ENCODE measurements at places on chromosomes 3 and 15. TPM values are rescaled to one million over a fixed set of nuclear protein-coding genes. Genes with fewer than 3 reads are reported as not detected.

The NANOGP8 gene
- total RNA-seq: 0.41 TPM

The NRROS gene
- 3.4 TPM for total RNA-seq

The MAN2A2 gene
- total RNA-seq: 54.1 TPM

The XCR1 gene
- total RNA-seq: 0.18 TPM

DNA sequence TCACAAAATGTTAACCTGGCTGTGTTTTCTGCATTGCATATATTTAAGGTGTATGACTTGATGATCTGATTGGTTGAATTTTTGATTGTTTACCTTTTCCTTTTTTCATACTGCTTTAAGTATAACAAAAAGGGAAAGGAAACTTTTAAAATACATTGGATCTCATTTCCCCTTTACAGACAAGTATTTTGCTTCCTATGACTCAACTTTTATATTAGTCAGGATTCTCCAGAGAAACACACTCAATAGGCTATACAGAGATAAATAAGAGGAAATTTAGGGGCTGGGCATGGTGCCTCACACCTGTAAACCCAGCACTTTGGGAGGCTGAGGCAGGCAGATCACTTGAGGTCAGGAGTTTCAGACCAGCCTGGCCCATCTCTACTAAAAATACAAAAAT, 205.8 kb downstream of the TJP1 start:
- no peak overlapping the region for H3K27ac ChIP-seq
- H3K4me3 ChIP-seq: no peak overlapping the region
- H3K4me1 ChIP-seq: no peaks in the 10 kb centered on the region
- no peaks in the 10 kb centered on the region for H3K27me3 ChIP-seq
- DNase-seq: no peak

DNA sequence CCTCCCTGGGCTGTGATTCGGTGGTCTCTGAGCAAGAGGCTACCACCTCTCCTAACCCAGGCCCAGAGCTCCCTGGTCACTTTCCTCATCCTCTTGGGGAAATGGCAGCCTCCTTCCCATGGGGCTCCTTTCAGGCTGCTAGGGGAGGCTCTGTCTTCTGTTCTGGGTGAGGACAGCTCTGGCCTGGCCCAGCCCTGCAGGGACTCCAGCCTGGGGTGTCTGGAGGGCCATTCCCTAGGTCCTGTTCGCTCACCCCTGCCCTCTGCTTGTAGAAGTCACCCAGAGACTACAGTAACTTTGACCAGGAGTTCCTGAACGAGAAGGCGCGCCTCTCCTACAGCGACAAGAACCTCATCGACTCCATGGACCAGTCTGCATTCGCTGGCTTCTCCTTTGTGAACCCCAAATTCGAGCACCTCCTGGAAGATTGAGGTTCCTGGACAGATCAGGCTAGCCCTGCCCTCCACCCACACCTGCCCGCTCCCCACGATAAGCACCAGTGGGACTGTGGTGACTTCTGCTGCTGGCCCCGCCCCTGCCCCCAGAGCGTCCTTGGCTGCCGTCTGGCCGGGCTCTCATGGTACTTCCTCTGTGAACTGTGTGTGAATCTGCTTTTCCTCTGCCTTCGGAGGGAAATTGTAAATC, 30.9 kb downstream of the PRKCD start:
- H3K4me1 ChIP-seq: peaks cover 12% of the 10 kb centered on the region
- DNase-seq: no peak
- no peak overlapping the region for H3K4me3 ChIP-seq

- no peaks in the 10 kb centered on the region for H3K36me3 ChIP-seq
- no peak for DNase-seq
- no peak overlapping the region for H3K4me3 ChIP-seq
- no peaks in the 10 kb centered on the region for H3K27me3 ChIP-seq
- H3K27ac ChIP-seq: no peak overlapping the region
These were observed 66.2 kb downstream of the TAFA4 start for GRCh38 chr3:68866157-68866556.

- no peaks in the 10 kb centered on the region for H3K4me1 ChIP-seq
- DNase-seq: no peak
- H3K27ac ChIP-seq: no peak overlapping the region
These were observed 61.4 kb downstream of the WHAMM start for GRCh38 chr15:82870727-82871320.

DNA sequence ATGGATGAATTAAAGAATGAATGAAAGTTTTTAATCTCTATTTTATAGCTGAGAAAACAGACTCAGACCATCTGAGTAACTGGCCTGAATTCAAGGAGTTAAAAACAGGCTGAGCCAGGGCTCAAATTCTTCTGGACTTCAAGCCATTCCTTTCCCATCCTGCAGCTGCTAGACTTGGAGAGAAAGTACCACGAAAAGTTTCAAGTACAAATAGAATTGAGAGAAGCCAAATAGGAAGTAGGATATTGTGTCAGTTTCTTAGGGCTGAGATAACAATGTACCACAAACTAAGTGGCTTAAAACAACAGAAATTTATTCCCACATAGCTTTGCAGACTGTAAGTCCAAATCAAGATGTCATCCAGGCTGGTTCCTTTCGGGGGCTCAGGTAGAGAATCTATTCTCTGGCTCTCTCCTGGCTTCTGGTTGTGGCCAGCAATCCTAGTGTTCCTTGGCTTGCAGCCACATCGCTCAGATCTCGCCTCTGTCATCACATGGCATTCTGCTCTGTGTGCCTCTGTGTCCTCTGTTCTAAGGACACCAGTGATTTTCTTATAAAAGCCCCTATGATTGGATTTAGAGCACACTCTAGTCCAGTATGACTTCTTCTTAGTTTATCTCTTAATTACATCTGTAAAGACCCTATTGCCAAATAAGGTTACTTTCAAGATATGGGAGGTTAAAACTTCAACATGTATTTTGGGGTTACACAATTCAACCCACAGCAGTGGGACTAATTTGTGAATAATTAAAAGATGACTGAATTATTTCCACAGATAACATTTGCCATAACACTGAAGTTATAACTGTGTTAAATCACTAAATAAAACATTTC, 25.7 kb upstream of the GOLIM4 start:
- no peaks in the 10 kb centered on the region for H3K4me1 ChIP-seq
- H3K4me3 ChIP-seq: no peak overlapping the region
- no peaks in the 10 kb centered on the region for H3K36me3 ChIP-seq
- DNase-seq: no peak
- H3K27me3 ChIP-seq: peaks cover 2% of the 10 kb centered on the region

- H3K4me3 ChIP-seq: no peak overlapping the region
- H3K4me1 ChIP-seq: peaks cover 7% of the 10 kb centered on the region
- H3K27ac ChIP-seq: no peak overlapping the region
- no peaks in the 10 kb centered on the region for H3K27me3 ChIP-seq
These were observed 4.7 kb upstream of the CLDN1 start for GRCh38 chr3:190326930-190327329.

DNA sequence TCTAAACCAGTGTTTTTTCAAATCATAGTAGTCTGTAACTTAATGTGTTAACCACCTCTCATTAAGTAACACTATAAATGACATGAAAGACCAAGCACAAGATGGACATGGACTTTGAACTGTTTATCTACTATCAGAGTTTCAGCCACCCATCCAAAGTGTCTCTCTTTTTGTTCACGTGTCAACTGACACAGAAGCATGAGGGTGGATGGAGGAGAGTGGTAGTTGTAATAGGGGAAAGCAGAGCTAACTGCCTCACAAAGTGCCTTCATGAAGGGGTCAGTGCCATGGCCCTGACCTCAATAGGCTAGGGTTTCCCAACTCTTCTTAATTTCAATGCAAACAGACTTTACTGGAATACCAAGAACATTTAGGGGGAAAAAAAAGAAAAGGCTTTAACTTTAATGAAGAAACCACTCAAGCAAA, 32.1 kb upstream of the TRPM7 start:
- DNase-seq: no peak
- H3K4me1 ChIP-seq: no peaks in the 10 kb centered on the region
- H3K4me3 ChIP-seq: no peak overlapping the region
- H3K27me3 ChIP-seq: no peaks in the 10 kb centered on the region
- no peak overlapping the region for H3K27ac ChIP-seq
- no peaks in the 10 kb centered on the region for H3K36me3 ChIP-seq

DNA sequence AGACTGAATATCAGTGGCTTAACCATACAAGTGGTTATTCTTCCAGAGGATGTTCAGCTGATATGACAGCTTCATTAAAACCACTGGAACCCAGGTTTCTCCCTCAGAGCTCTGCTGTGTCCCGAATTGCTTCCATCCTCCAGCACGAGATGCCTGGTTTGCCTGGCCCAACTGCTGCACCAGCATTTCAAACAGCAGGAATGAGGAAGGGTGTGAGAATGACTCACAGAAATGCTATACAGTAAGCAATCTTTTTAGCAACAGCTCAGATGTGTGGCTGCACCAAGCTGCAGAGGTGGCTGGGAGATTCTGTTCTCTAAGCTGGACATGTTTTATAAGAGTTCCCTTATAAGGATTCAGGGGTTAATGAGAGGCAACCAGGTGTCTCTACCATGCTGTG, 271.0 kb downstream of the GABRG3 start:
- no peak overlapping the region for H3K27ac ChIP-seq
- no peak overlapping the region for H3K4me3 ChIP-seq
- no peak for DNase-seq

DNA sequence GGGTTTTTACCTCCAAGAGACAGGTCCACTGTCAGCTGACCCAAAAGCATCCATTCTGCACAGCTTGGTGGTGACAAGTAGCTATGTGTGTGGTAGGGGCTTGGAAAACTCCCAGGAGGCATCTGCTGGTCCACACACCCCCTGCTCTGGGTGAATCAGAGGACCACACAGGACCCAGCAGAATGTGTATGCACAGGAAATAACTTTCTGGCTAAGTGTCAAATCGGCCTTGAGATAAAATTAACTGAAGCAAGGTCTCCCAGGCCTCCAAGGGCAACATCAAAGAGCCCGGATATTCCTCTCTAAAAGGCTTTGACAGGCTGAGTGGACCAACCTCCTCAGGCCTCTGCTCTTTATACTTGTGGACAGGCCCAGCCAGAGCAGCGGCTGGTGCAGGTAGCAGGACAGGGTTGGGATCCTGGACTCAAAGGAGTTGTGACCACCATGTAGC, 66.5 kb downstream of the CTNNB1 start:
- no peaks in the 10 kb centered on the region for H3K27me3 ChIP-seq
- H3K4me1 ChIP-seq: no peaks in the 10 kb centered on the region
- H3K36me3 ChIP-seq: no peaks in the 10 kb centered on the region
- no peak for DNase-seq
- no peak overlapping the region for H3K4me3 ChIP-seq
- H3K27ac ChIP-seq: no peak overlapping the region

DNA sequence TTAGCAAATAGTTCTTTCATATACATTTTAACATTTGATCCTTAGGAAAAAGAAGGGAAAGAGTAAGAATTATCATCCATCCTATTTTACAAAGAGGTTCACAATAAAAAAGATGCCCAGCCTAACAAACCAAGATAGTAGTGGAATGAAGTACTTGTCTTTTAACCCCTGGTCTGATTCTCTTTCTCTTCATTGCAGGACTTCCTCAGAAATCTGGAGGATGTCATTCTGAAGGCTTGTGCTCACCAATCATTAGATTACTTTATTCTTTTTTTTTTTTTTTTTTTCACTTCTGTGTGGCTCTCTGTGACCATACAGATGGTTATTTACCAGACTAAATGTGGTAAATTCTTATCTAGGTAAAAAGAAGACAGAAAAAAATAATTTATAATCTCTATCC, 7.0 kb downstream of the HDGFL3 start:
- no peak overlapping the region for H3K4me3 ChIP-seq
- no peak for DNase-seq
- no peaks in the 10 kb centered on the region for H3K27me3 ChIP-seq
- H3K27ac ChIP-seq: no peak overlapping the region
- peaks cover 8% of the 10 kb centered on the region for H3K4me1 ChIP-seq
- no peaks in the 10 kb centered on the region for H3K36me3 ChIP-seq

GRCh38 chr15:66744610-66745279, 42.7 kb downstream of the SMAD6 start:
- peak; percentile 36 for DNase-seq
- peaks cover 47% of the 10 kb centered on the region for H3K4me1 ChIP-seq
- no peak overlapping the region for H3K4me3 ChIP-seq
- no peak overlapping the region for H3K27ac ChIP-seq
- H3K27me3 ChIP-seq: no peaks in the 10 kb centered on the region

GRCh38 chr3:31701286-31701685, 168.6 kb downstream of the STT3B start:
- H3K36me3 ChIP-seq: no peaks in the 10 kb centered on the region
- DNase-seq: no peak
- H3K4me3 ChIP-seq: no peak overlapping the region

GRCh38 chr3:4231041-4231440, 72.1 kb upstream of the SETMAR start:
- no peaks in the 10 kb centered on the region for H3K27me3 ChIP-seq
- no peak overlapping the region for H3K27ac ChIP-seq
- no peaks in the 10 kb centered on the region for H3K36me3 ChIP-seq
- DNase-seq: no peak

DNA sequence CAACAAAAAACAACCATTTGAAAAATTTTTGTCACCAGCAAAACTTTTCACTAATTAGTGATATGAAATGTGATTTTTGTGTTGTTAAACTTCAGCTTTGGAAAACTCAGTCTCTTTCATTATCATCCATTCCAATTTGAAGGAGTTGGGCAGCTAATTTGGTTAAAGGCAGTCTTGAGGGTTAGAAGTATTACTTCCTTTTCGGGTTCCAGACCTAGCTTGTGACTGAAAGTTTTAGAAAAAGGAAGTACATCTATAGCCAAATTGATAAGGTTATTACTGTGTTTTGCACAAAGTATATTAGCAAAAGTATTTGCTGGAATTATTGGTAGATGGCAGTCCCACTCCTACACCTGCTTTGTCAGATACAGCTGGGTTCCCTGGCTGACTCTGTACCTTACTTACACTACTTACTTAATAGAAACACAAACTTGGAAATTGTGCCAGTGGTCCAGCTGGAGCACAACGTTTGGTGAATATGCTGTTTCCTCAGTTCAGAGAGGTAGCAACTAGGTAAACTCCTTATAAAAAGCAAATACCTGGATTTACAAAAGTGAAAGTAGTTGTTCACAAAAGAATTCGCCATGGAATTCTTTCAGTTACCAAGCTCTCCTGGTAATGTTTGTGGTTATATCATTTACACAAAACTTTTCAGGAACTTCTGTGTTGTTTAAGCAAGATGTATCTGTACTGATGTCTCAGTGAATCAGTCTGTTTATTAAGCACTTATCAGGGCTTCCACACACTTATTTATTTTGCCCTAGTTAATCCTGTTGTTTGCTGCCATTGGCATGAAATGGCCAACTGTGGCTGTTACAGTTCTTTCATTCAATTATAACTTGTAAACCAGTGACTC, 31.6 kb downstream of the TIPARP start:
- no peaks in the 10 kb centered on the region for H3K4me1 ChIP-seq
- DNase-seq: no peak
- H3K27me3 ChIP-seq: no peaks in the 10 kb centered on the region
- no peak overlapping the region for H3K27ac ChIP-seq
- no peak overlapping the region for H3K4me3 ChIP-seq

DNA sequence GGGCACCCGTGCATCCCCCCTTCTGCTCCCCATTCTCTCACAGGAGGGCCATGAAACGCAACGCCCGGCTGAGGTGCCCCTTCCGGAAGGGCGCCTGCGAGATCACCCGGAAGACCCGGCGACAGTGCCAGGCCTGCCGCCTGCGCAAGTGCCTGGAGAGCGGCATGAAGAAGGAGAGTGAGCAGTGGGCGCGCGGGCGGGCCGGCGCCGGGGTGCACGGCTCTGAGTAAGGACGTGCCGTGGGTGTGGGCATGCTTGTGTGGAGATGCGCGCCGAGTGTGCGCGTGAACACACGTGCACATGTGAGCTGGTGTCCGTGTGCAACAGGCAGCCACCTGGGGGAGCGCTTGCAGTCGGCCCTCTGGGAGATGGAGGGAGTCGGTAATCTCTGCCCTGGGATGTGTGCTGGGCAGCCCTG, 28.1 kb downstream of the NR1I2 start:
- H3K27ac ChIP-seq: no peak overlapping the region
- H3K4me3 ChIP-seq: peak overlapping the region; percentile 12
- H3K36me3 ChIP-seq: no peaks in the 10 kb centered on the region
- H3K4me1 ChIP-seq: no peaks in the 10 kb centered on the region
- H3K27me3 ChIP-seq: no peaks in the 10 kb centered on the region
